ENCODE measurements at places on chromosomes 11 and 22. TPM values are rescaled to one million over a fixed set of nuclear protein-coding genes. Genes with fewer than 3 reads are reported as not detected.

DNAJB7 gene
- not detected for total RNA-seq

RAG1 gene
- 1.3 TPM for total RNA-seq

TSSK2 gene
- total RNA-seq: not detected

CD3E gene
- not detected for total RNA-seq

CHRM1 gene
- not detected for total RNA-seq

INPP5J gene
- total RNA-seq: 5.2 TPM

OR56A1 gene
- not detected for total RNA-seq

CBLIF gene
- total RNA-seq: not detected

FOLR3 gene
- total RNA-seq: not detected

CCDC73 gene
- not detected for total RNA-seq

SEZ6L gene
- total RNA-seq: not detected

TBX1 gene
- total RNA-seq: not detected

PATE4 gene
- total RNA-seq: not detected

PATL1 gene
- total RNA-seq: 13.9 TPM

PNPLA5 gene
- total RNA-seq: not detected

OR51I1 gene
- total RNA-seq: not detected

ANO5 gene
- 0.76 TPM for total RNA-seq

OVOL1 gene
- total RNA-seq: not detected

RANGAP1 gene
- total RNA-seq: 55.0 TPM

GP1BB gene
- 1.8 TPM for total RNA-seq

CD3D gene
- not detected for total RNA-seq

ACRV1 gene
- not detected for total RNA-seq

SELENOH gene
- total RNA-seq: 172 TPM

EFCAB6 gene
- total RNA-seq: 0.25 TPM

NAALADL1 gene
- total RNA-seq: 36.8 TPM

TMEM80 gene
- 12.2 TPM for total RNA-seq

PKNOX2 gene
- total RNA-seq: 1.6 TPM

OR9Q2 gene
- not detected for total RNA-seq

GRAP2 gene
- total RNA-seq: not detected

MS4A14 gene
- not detected for total RNA-seq

VSIG2 gene
- total RNA-seq: 0.13 TPM

KRTAP5-8 gene
- not detected for total RNA-seq

LYVE1 gene
- total RNA-seq: not detected

LRRC74B gene
- not detected for total RNA-seq

OR51B4 gene
- total RNA-seq: not detected

OR8A1 gene
- total RNA-seq: not detected

VPS37C gene
- 14.2 TPM for total RNA-seq

CHRDL2 gene
- total RNA-seq: not detected

SLC37A2 gene
- 0.98 TPM for total RNA-seq

OR4X2 gene
- total RNA-seq: not detected

GNAZ gene
- 1.3 TPM for total RNA-seq

FUT4 gene
- 5.8 TPM for total RNA-seq

DMC1 gene
- total RNA-seq: 0.98 TPM

SLC43A3 gene
- 44.2 TPM for total RNA-seq

SCGB1C1 gene
- total RNA-seq: not detected

NXPE2 gene
- total RNA-seq: not detected

MCHR1 gene
- total RNA-seq: 0.33 TPM

DCDC1 gene
- total RNA-seq: 0.76 TPM

CCDC116 gene
- total RNA-seq: 0.13 TPM
